ENCODE measurements at places on chromosomes 6 and 20. TPM values are rescaled to one million over a fixed set of nuclear protein-coding genes. Genes with fewer than 3 reads are reported as not detected.

TMEM170B gene
- 0.07 TPM for total RNA-seq

ELOVL2 gene
- total RNA-seq = 0.31 TPM

SLC22A2 gene
- not detected for total RNA-seq

VWA7 gene
- 2.9 TPM for total RNA-seq

PDE10A gene
- 0.13 TPM for total RNA-seq

BLCAP gene
- 34.0 TPM for total RNA-seq

TBXT gene
- not detected for total RNA-seq

Measured in K562 (cell line).